ENCODE measurements at places on chromosomes 7 and 10.

DNA sequence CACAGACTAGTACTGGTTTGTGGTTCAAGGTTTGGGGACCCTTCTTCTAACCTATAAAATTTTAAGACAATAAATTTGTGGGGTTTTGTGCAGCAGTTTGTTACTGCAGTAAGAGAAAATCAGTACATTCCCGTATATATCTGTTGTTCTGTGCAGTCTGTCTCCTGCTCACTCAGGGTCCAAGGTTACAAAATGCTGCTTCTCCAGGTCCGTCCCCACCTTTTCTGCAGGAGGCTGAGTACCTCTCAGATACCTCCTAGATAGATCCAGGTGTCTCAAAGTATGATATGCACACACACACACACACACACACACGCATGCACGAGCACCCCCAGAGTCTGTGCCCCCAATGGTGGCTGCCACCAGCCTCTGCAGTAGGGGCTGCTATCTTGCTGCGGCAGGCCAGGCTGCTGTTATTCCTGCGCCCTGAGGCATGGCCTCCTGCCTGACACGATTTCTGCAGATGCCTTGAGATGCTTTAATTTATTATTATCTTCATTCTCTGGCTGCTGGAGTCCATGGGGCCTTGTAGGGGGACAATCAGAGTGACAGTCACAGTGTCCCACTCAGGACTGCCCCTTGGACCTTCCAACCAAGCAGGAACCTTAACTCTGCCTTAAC, 25.2 kb upstream of the ASL start:
- DNase-seq: no peak

DNA sequence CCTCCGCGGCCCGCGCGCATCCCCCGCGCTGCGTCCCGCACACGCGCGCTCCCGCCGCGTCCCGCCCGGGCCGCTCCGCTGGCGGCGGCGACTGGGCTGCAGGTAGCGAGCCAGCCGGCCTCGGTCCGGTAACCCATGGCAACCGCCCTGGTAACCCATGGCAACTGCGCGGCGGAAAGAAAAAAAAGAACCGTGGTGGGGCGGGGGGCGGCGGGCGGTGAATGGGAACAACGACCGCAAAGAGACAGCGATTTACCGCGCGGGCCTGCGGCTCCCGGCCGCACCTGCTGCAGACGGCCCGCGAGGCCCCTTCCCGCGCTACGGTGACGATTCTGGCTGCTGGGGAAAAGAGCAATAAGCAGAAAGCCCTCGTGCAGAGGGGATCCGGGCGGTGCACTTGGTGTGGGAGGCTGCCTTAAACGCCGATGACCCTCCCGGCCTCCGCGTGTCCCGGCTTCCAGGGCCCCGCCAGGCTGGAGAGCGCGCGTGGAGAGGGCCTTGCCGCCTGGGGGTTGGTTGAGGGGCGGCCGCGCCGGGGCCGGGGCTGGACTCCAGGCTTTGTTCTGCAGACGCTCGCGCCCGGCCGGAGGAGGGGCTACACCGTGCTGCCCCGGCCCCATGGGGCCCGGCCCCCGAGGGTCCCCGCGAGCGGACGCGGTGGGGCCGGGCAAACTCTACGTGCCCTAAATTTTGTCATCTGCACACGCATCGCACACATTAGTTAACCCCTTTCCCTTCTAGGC, 84.7 kb downstream of the SNX10 start:
- DNase-seq: peak; percentile 49

- DNase-seq: no peak
These were observed 91.6 kb downstream of the DNMBP start for GRCh38 chr10:99917963-99918825.

DNA sequence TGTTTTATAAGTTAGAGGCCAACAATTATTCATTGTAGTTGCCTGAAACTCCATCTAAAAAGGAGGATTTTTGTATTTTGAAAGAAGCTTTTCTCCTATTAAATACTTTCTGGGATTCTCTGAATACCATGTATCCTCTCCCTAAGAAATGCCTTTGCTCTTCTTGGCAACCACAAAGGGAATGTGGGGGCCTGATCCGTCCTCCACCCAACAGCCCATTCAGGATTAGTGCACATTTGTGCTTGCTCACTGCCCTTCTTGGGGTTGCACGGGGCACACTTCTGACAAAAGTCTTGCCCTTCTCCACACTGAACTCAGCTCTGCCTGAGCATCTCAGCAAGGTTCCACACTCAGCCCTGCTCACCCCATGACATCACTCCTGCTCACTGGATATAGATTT, 194.2 kb downstream of the SLC25A13 start:
- DNase-seq: no peak

- no peak for DNase-seq
These were observed 1.5 kb downstream of the BCAP29 start for GRCh38 chr7:107581387-107582013.

- no peak for DNase-seq
These were observed 708 bp upstream of the GPR85 start for GRCh38 chr7:113087071-113087998.

GRCh38 chr7:133763076-133763640, 364.0 kb upstream of the LRGUK start:
- no peak for DNase-seq

- DNase-seq: no peak
These were observed 42.1 kb upstream of the NUB1 start for GRCh38 chr7:151299530-151299929.

GRCh38 chr7:112018305-112019030, 187.7 kb downstream of the DOCK4 start:
- no peak for DNase-seq

GRCh38 chr7:149145031-149145845, 2.0 kb upstream of the ZNF398 start:
- DNase-seq: no peak

DNA sequence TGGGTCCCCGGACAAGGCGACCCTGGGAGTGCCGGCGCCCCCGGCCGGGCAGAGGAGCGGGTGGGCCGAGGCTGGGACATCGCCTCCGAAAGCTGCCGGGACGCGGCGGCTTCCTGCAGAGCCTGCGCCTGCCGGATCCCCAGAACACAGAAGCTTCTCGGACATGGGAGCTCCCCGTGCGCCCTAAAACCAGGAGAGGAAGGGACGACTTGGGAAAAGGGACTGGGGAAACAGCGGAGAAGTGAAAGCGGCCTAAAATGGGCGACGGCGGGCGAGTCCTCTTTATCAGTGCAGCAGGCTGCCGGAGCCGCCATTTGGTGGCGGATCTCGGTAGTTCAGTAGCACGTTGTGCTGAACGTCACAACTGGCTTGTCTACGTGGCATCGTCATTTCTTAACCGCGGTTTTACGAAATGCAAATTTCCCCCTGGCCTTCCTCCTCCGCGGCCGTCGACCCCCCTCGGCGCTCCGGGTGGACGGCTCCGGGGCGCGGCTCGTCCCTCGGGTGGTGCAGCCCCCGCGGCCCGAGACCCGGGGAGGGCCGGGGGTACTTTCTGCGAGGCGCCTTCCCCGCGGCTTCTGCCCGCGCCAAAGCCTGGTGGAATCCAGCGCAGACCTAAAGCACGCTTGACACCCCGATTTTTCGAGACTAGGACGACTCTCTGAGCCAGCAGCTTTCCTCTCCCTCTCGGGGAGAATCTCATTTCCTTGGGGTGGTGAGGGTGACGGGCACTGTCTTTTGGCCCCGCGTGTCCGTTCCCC, 9.9 kb upstream of the SPAG6 start:
- peak; percentile 77 for DNase-seq

DNA sequence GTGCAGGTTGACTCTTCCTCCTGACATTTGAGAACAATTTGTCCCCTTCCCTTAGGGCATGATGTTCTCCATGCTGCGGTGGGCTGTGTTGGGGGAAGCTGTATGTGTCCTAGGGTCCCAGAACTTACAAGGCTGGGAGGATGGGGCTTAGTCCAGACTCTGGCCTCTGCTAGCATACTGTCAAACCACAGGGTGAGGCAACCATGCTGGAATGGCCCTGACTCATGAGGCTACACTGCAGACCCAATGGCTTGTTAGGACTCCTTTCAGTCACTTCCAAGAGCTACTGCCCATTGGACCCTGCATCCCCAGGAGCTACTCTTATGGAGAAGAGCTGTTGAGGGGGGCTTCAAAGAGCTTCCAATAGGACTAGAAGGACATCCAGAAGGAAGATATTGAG, 20.1 kb upstream of the FAM170B start:
- DNase-seq: no peak

DNA sequence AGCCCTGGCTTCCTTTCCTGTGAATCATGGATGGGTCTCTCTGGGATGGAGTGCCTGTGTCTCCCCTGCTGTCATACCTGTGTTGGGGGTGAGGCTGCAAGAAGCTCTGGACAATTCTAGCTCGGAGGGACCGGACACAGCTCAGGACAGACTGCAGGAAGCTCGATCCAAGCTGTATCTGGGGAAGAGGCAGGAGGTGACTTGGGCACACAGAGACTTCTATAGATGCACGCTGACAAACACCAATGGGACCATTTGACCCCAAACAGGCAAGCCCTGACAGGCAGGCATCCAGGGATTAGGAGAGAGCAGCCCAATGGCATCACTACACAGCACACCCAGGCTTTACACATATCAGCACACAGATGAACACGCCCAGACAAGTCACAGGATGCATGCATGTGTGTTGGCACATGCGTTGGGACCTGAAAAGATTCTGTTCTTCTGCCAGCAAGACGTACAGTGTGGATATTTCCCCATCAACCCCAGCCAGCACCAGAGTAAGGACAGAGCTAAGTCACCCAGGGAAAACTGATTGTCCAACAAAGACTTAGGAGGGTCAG, 4.5 kb downstream of the LLCFC1 start:
- DNase-seq: no peak

DNA sequence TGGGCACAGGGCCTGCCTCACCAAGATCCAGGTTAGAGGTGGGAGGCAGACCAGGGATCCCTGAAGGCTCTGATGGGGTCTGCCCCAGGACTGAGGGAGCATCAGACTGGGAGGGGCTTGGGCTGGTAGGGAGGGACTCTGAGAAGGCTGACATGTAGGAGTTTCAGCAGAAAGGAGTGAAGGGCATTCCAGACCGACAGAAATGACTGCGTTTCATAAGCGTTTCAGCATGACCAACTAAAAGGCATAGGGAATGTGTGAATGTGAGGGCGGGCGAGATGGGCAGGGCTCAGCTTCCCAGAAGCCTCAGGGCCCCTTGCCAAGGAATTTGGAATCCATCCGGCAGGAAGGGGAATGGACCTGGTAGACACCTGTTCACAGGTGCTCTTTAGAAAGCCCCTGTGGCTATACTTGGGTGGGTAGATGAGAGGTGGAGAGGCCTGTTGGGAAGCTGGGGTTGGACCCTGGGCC, 24.9 kb upstream of the SLC29A3 start:
- no peak for DNase-seq

GRCh38 chr10:62308101-62308500, 39.5 kb upstream of the RTKN2 start:
- no peak for DNase-seq

DNA sequence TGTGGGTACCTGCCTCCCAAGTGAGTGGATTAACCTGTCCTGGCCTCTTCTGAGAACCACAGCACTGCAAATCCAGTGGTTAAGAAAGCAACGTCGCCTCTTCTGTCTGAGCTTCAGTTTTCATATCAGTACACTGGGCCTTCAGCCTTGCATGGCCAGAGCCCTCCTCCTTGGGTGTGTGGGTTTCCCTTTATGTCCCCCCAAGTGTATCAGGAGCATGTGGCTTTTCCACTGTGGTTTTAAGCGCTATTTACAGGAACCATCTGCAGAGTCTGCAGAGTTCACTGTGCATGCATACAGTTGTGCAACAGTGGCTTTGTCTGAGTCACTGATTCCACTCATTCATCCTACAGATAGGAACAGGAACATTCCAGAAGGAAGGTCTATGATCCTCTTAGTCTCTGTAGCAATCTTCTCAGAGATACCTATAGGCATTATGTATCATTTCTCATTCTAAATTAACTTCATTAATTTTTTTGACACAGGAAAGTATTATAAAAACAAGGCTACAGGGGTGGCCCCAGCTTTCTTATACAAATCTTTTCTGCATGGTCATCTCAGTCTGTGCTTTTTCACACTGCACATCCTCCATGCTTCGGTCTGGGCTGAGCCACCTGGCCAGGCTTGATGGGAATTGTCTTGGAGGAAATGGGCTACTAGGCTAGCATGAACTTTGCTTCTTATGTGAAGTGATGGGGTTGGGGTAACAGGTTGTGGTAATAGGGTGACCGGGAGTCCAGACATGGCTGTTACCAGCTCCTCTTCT, 17.1 kb downstream of the MBL2 start:
- DNase-seq: no peak

GRCh38 chr10:33982995-33983394, 648.5 kb upstream of the NRP1 start:
- DNase-seq: no peak

GRCh38 chr10:11020548-11020942, 2.9 kb downstream of the CELF2 start:
- no peak for DNase-seq

DNA sequence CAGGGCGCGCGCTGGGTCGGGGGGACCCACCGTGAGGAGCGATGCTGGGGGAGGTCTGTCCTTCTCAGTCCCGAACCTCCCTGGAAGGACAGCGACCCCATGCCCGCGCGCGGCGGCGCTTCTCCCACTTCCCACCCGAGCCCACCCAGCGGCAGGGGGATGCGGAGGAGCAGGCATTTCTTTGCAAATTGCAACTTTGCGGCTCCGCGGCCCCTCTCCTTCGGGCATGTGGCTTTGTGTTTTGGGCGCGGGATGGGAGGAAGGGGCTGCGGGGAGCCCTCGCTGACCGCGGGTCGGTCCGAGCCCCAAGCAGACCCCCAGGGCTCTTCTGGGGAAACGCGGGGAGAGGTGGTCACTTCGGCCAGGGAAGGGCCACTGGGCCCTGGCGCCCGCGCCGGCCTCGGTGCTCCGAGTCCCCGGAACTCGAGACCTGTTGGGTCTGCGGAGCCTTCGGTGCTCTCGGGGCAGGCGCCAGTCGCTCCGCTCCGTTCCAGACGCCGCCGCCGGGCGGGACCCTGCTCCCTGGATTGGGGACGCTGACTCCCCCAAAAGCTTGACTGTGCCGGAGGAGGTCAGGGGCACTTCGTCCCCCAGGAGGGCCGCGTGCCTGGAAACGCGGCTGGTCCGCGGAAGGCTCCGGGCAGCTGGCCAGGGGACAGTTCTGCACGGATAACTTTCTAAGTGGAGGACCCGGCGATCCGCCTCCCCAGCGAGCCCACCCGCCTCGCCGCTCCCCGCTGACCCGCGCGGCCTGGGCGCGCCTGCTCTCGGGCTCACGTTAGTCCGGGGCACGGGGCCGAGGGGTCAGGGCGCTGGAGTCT, 164.2 kb upstream of the DPP6 start:
- no peak for DNase-seq

DNA sequence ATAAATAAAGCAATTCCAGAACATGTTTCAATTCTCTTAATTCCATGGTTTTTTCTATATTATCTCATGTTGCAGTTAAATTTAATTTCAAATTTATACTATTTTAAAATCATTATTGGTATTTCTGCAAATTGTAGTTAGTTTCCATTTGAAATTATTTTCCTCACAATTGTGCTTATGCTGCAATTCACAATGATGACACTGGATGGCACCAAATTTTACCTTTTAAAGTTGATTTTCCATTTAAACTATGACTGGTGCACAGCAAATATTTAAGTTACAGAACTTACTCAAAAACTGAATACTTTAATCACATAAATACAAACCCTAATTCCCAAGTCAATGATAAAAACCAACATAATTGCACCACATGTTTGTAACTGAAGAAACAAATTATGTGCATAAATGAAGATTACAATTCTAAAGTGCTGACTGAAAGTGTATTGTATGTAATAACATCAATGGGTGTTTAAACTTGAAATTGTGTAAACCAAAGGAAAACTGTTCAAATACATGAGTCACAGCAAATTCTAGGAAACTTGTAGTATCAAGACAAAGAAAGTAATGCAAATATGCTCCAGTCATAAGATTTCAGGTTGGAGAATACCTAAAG, 75.3 kb upstream of the AASS start:
- no peak for DNase-seq

- no peak for DNase-seq
These were observed 234.0 kb upstream of the SP4 start for GRCh38 chr7:21193895-21194294.

All from activated T-cell treated with anti-CD3 and anti-CD28 coated beads, Interleukin-2, amount 50 U/mL, for 72 hours (primary cell).